ENCODE measurements at places on chromosomes 1 and 21. TPM values are rescaled to one million over a fixed set of nuclear protein-coding genes. Genes with fewer than 3 reads are reported as not detected.
A peak's percentile ranks its signal among the peaks of the same experiment; 100 is the strongest.

Gene H6PD
- total RNA-seq, result 15.3 TPM

- no peak for DNase-seq
Observed at GRCh38 chr1:162670928-162671663, 38.8 kb downstream of the DDR2 start.

Gene CTSK
- 6.7 TPM for total RNA-seq

Gene COL8A2
- total RNA-seq, result 0.19 TPM

Gene KIF17
- not detected for total RNA-seq

Gene LRRC71
- total RNA-seq, result not detected

DNA sequence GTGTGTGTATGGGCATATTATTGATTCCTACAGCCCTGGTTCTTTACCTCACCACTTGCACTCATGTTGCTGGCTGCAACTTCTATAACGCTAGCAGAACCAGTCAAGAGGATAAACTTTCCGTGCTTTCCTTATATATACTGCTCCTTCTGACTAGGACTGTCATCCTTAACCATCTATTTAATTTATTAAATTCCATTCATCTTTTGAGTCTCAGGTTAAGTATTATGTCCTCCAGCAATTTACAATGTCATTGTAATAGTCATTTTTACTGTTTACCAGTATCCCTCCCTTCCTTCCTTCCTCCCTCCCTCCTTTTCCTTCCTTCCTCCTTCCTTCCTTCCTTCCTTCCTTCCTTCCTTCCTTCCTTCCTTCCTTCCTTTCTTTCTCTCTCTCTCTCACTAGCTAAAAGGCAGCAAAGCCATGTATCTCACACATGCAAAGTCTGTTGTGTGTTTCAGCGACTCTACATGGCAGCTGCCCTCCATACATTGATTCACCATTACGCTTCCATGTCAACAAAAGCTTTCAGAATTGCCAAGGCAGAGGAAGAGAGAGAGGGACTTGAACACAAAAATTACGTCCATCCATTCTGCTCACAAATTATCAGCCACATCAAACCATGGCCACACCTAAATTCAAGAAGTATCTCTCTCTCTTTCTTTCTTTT lies 73.8 kb downstream of the ZNF326 start:
- DNase-seq, result no peak

GRCh38 chr1:43564551-43565348 lies 34.1 kb downstream of the PTPRF start:
- no peak for DNase-seq

Gene RIMS3
- total RNA-seq, result 6.9 TPM

Gene OR2L2
- total RNA-seq, result 0.06 TPM

GRCh38 chr1:5830771-5831599 lies 161.2 kb downstream of the NPHP4 start:
- no peak for DNase-seq

Gene WDR64
- 0.58 TPM for total RNA-seq

DNA sequence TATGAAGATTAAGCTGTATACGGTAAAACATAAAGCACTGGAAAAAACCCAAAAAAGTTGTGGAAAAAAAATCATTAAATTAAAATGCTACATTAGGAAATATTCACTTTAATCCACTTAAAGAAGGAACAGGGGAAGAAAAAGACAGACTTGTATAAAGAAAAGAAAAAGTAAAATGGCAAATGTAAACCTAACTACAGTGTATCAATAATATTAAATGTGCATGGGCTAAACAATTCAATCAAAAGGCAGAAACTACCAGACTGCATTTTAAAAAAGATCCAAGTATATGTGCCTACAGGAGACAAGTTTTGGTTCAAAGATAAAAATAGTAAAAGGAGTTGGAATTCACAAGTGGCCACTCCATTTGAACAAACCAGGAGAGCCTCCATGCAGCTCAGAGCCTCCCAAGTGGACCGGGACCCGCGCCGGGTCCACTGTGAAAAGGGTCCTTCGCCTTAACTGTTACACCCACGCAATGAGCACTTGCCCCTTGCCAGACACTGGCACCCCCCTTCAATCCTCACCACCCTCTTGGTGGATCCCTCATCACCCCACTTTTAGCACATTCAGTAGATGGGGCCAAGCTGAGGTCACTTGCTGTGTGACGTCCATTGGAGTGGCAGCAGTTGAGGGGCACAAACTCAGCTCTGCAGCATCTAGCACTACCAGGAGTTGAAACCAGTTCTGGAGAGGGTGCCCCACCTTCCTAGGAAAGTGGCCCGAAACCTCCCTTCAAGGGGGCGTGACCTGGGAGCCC lies 898 bp downstream of the C1orf174 start:
- DNase-seq, result no peak

- DNase-seq, result no peak
Observed at GRCh38 chr1:177077006-177077405, 87.5 kb downstream of the ASTN1 start.

- DNase-seq, result no peak
Observed at GRCh38 chr1:165073185-165074007, 283.1 kb downstream of the LMX1A start.

GRCh38 chr1:36386265-36387140 lies 779 bp upstream of the STK40 start:
- DNase-seq, result peak; percentile 77

DNA sequence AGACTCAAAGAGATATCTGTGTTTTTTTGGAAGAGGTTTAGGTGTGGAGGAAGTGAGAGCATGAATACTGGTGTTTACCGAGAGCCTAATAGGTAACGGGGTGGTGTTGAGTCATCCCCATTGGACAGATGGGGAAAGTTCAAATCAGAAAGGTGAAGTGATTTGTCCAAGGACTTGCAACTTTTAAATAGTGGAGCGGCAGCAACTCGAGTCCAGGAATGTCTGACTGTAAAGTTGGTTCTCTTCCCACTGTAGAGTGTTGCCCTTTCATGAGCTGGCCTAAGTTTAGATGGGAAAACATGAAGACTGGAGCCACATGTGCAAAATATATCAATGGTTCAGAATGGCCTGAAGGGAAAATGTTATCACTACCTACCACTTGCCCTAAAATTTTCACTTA lies 125.7 kb downstream of the LYPLAL1 start:
- DNase-seq, result no peak

DNA sequence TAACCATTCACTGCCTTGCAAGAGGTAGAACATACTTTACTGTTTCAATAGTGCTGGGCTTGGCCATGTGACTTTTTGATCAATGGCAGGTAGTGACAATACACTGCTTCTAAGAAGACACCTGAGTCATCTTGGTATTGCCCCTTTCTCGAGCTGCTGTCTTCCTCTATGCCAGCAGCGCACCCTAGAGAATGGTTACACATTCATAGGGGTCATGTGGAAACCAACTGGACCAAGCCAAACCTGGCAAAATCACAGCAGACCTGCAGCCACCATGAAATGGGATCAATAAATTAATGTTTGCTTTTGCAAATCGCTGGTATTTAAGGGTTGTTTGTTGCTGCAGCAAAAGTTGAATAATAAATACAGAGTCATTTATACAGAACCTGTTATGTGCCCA lies 122.3 kb downstream of the GRIK1 start:
- no peak for DNase-seq

- DNase-seq, result no peak
Observed at GRCh38 chr1:27513958-27514357, 24.0 kb upstream of the WASF2 start.

GRCh38 chr1:162178432-162178831 lies 108.9 kb downstream of the NOS1AP start:
- DNase-seq, result no peak

Gene CR1L
- 1.1 TPM for total RNA-seq

Gene MAN1C1
- total RNA-seq, result 20.5 TPM

GRCh38 chr1:15296585-15297321 lies 49.7 kb downstream of the FHAD1 start:
- no peak for DNase-seq

Gene SHISAL2A
- total RNA-seq, result 28.8 TPM

Gene FLG2
- not detected for total RNA-seq

Gene EPHA10
- total RNA-seq, result not detected

- DNase-seq, result no peak
Observed at GRCh38 chr1:64568171-64568450, 98.2 kb downstream of the CACHD1 start.

Gene RXFP4
- total RNA-seq, result not detected

Gene CENPS
- total RNA-seq, result 11.5 TPM

Gene HSPB7
- total RNA-seq, result not detected

- DNase-seq, result no peak
Observed at GRCh38 chr1:168287237-168287664, 6.6 kb downstream of the TBX19 start.

Gene SLC25A34
- 2.7 TPM for total RNA-seq

Data from activated naive CD8-positive, alpha-beta T cell treated with anti-CD3 and anti-CD28 coated beads, Interleukin-2, amount 10 ng/mL, durations not matched to agents 7 days and 5 days (primary cell).